ENCODE measurements at places on chromosomes 13 and 19.

- no peak for DNase-seq
These were observed 5.3 kb downstream of the MLNR start for GRCh38 chr13:49225223-49226042.

- no peak for DNase-seq
These were observed 9.9 kb upstream of the C5AR2 start for GRCh38 chr19:47322058-47322457.

- no peak for DNase-seq
These were observed 15.0 kb downstream of the COG6 start for GRCh38 chr13:39670445-39670844.

DNA sequence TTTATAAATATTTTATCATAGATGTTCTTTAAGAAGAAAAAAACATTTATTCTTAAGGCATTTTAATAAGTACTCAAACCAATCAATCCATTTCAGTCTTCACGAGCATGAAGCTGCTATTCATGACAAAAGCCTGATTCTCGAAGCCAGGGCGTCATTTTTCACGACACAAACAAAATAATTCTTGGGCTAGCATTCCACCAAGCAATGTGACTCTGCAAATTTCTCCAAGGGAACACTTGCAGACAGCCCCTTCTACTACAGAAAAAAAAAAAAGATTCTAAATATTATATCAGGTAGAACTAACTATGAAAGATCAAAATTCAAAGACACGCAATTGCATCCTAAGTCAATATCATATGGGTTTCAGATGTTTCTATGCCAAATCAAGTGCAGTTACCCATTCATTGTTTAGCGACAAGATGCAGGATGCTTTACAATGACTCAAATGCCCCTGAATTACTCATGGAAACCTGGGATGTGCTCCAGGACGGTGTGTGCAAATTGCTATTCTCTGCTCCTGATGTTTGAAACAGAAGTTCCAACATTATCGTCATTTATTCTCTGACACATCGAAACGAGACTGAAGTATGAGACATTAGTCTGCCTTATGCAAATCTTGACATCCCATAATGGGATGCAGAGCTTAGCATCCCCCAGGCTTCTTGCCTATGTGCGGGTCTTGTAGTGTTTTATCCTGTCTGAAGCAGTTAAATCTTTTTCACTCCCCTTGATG is 517.7 kb downstream of the MYO16 start:
- peak; percentile 80 for DNase-seq

GRCh38 chr19:19151418-19151817 is 13.1 kb upstream of the TMEM161A start:
- DNase-seq, result no peak

- DNase-seq, result no peak
These were observed 45.8 kb downstream of the MLLT1 start for GRCh38 chr19:6233827-6234511.

All from HS-5 (cell line).